ENCODE measurements at places on chromosomes 13 and 19.
A peak's percentile ranks its signal among the peaks of the same experiment; 100 is the strongest.

GRCh38 chr19:2234996-2235380, 1.1 kb downstream of the PLEKHJ1 start:
- no peak for DNase-seq

DNA sequence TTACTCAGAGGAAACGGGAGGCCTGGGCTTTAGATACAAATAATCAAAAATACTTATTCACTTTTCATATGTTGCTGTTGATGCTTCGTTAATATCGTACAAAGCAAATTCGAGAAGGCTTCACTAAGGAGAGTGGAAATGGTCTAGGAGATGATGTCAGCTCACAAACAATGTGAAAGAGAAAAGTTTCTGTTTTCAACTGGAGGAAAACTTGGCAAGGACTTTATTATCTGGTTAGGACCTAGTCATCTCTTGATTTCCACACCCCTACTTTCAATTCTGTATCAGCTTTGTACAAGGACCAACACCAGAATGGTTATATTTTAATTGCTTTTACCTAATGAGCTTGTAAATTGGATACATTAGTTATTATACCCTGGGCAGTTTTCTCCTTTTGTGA, 88.0 kb downstream of the SLC10A2 start:
- no peak for DNase-seq

GRCh38 chr19:55676889-55677505, 2.0 kb downstream of the EPN1 start:
- no peak for DNase-seq

GRCh38 chr13:113633485-113633873, 24.5 kb downstream of the ATP4B start:
- no peak for DNase-seq

DNA sequence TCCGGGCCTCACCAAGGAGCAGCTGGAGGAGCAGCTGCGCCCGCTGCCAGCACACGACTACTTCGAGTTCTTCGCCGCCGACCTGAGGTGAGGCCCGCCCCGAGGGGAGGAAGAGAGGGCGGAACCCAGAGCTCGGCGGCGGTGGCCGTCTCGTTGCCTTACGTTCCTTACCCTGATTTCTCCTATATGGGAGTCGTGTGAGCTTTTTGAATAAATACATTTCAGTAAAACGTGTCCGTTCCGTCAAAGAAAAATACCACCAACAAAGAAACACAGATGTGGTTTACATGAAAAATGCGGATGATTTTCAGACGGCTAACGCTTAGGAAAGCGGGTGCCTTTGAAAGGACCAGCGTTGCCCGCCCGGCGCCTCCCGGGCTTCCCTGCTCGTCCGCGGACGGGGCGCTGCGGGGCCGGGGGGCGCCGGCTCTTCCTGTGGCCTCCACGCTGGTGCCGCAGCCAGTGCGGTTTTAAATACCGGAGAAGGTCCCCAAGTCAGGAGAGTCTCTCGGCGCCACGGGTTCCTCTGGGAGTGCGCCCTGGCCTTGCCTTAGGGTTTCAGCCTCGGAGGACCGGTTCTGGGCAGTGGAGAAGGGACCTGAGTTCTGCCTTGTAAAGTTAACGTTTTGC, 755 bp downstream of the UPF3A start:
- peak; percentile 66 for DNase-seq

GRCh38 chr13:87669379-87669978, 1.7 kb upstream of the SLITRK5 start:
- no peak for DNase-seq

DNA sequence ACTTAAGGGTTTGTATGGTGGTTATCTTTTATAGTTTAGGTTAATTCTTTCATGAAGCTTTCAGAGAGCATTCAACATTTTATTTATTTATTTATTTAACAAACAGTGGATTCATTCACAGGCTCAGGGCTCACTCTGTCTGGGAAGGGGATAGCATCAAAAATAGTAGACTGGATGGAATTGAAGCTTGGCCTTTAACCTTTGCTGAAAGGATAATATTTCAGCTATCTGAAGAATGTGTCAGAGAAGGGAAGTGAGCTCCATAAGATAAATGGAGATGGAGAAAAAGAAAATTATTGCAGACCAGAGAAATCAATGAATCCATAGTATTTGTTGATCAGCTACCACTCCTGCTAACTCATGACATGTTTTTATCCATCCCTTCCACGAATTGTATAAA, 305.6 kb downstream of the COG6 start:
- no peak for DNase-seq
